ENCODE measurements at places on chromosomes 7 and 10.

DNA sequence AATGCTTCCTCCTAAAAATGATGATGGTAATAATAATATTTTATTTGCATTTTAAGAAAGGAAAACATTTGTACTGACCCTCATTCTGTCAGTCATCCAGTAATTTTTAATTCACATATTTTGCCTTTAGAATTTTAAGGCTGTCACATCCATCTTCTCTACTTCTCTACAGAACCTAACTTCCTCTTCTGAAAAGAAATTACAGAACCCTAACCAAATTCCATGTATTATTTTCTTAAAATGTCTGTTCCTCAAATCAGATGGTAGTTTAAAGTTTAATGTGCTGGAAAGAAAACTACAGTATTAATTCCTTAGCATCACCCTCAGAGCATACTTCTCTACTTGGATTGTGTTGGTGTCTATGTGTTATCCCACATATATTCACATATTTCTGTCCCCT is 9.0 kb downstream of the PIK3CG start:
- DNase-seq: no peak

- peak; percentile 60 for DNase-seq
Measured at GRCh38 chr7:147509541-147510200, 1080.9 kb upstream of the C7orf33 start.

DNA sequence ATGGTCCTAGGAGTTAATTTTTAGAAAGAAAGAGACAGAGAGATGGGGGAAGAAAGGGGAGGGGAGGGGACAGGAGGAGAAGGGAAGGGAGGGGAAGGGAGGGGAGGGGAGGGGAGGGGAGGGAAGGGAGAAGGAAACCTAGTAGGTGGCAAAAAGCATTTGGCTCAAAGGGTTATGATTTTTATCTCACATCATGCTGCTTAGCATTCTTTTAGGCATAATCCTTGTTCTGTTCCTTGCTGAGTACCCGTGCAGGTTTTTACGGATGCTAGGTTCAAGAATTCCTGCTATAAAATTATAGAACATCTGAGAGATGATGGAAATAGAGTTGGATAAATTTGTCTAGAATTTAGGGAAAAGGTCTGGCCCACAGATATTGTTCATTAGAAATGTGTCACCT is 132.4 kb upstream of the PRSS1 start:
- no peak for DNase-seq

GRCh38 chr7:50594734-50595485 is 29.7 kb upstream of the DDC start:
- no peak for DNase-seq

DNA sequence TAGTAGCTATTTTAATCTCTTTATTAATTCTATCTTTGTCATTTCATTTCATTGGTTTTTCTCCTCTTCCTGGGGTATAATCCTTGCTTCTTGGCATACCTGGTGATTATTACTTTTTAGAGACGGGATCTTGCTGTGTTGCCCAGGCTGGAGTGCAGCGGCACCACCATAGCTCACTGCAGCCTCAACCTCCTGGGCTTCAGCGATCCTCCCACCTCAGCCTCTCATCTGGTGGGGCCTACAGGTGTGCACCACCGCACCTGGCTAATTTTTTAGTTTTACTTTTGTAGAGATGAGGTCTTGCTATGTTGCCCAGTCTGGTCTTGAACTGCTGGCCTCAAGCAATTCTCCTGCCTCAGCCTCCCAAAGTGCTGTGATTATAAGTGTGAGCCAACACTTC is 22.0 kb upstream of the OCM2 start:
- no peak for DNase-seq

DNA sequence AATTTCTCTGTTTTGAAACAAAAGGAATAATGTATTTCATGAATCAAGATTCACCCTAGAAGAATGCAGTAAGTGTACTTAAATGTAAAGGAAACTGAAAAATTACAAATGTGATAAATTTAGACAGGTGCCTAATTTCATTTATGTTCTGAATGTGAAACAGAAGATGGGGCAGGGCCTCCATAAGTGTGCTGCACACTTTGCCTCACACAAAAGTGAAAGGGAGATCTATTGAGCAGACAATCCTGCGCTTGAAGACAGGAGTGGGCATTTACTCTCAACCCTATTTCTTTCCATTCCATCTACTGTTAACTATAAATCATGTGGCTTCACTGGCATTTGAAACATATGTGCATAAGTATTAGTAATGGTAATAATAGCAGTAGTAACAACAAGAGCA is 36.2 kb downstream of the GNG11 start:
- no peak for DNase-seq

DNA sequence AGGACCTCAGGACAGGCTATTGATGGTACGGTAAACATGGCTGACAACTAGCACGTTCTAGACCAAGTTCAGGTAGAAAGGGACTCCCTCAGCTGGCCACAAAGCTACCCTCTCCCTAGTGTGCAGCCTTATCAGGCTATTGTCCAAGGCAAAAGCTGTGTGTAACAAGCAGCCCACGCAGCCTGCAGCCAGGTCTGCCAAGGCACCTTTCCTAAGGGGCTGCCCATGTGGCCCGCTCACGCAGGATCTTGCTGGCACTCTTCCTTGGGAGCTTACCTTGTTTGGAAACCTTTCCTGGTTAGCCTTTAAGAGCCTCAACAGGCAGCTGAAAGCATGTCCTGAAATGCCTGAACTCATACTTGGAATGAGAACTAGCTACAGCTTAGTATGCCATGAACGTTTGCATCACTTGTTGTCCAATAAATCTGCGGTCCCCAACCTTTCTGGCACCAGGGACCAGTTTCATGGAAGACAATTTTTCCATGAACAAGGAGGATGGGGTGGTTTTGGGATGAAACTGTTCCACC is 51.7 kb downstream of the SYPL1 start:
- DNase-seq: no peak

DNA sequence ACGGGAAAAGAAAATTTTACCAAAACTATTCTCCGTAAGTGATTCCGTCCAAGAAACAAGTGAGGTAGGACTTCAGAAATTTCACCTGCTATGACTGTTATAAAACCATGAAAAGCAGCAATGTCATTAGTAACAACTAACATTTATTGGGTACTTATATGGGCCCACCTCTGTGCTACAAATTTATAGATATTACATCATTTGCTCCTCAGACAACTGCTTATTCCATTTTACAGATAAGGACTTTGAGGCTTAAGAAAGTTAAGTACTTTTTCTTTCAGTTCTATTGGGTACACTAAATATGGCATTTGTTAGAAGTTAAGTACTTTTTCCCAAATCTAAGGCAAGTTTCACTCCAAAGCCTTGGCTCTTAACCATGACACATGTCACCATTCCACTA is 36.3 kb downstream of the HACD1 start:
- no peak for DNase-seq

DNA sequence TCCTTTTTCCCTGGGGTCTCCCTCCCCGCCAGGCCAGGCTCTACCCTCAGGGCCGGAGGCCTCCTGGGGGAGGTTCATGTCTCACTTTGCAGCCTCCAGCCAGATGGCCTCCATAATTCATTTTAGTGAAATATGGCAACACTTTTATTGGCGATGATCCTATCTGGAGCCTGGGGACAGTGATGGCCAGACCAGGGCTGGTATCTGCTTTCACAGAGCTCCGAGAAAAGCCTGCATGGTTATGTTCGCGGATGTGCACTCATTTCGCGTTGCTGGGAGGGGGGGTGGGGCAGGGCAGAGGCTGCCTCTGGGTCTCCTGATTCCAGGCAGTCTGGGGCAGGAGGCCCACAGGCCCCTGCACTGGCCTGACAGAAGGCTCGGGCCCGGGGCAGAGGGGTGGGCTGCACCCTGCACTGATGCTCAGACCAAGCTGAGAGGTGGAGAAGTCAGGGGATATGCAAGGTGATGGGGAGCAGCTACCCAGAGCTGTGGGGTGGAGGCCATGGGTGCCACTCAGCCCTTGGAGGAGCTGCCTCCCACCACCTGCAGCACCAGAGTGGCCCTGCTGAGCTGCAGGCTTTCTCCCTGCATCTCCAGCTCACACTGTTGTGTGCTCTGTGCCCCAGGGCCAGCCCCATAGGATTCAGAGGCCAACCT is 85.3 kb upstream of the RET start:
- no peak for DNase-seq

DNA sequence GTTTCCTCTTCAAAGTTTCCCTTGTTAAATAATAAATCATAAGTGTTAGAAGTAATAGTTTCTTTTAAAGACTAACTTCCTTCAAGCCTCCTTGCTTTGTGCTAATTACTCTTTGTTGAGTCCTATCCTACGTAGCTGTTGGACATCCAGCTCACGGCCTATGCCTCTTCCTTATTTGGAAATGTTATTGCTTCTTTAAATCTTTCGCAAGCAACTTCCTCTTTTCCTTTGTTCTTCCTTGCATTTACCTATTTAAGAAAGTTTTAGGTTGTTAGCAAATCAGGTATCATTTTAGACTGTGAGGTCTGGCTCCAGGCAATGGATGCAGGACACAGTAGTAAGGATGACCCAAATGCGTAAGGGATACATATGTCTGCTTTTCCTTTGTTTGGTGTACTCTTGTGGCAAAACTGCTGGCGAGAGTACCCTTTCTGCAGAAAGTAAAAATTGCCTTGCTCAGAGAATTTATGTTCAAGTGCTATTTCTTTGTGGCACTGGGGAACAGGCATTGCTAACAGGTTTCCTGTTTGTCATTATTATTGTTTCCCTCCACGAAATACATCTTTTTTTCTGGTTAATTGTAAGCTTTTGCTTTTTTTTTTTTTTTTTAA is 110.5 kb downstream of the DYNC2I1 start:
- no peak for DNase-seq

GRCh38 chr10:68462536-68462935 is 9.2 kb downstream of the DNA2 start:
- no peak for DNase-seq

- no peak for DNase-seq
Measured at GRCh38 chr10:116324951-116325635, 845 bp downstream of the CCDC172 start.

- DNase-seq: no peak
Measured at GRCh38 chr7:16934722-16935340, 53.0 kb upstream of the AGR3 start.

DNA sequence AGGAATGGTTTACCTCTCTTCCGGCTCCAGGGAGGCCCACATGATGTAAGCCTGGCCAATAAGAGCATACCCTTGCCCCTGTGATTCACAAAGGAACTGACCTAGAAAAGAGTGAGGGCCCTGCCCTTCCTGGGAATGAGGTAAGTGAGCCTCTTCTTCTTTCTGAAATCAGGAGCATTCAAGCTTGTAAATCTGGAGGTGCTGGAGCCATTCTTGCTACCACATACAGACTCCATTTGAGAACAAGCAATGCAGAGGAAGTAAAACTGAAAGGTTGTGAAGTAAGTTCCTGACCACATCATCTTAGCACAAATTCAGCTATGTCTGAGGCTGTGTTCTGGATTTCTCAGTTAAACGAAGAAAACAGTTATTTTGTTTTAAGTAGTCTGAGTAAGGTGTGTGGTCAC is 132.2 kb downstream of the CD36 start:
- DNase-seq: no peak

- DNase-seq: no peak
Measured at GRCh38 chr7:1062296-1063294, 18.2 kb downstream of the GPR146 start.

- DNase-seq: peak; percentile 45
Measured at GRCh38 chr10:49579621-49580020, 30.5 kb upstream of the SLC18A3 start.

DNA sequence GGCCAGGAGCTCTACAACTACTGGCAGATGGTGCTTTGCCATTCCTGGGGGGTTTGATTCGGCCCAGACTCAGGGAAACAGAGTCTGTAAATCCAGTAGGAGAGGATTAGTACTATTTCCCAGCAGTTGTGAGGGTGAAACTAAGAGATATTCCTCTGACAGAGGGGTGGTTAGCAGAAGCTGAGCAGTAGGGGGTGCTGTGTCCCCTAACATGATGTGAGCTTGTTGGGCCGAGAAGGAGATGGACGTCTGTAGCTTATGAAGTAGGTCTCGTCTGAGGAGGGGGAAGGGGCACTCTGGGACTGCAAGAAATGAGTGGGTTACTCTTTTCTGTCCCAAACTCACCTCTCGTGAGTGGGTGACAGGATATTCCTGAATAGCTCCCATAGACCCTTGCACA is 179.2 kb upstream of the MBL2 start:
- peak; percentile 22 for DNase-seq

DNA sequence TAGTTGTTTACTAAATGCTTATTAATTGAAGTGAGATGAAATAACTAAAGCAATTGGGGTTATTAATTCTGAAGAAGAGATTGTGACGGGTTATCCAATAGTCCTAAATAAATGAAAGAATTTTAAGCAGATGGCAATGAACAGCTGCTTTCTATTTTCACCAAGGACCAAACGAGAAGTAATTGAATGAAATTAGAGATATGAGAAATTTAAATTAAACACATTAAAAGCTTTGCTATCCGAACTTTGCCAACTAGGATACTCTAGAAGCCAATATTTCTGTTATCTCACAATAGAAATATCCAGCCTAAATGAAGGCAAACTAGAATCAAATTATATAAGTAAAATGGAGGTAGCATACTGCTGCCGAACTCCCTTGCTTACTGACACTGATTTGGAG is 103.2 kb downstream of the GPR37 start:
- no peak for DNase-seq

GRCh38 chr10:119497243-119497642 is 45.3 kb downstream of the RGS10 start:
- DNase-seq: no peak

GRCh38 chr10:68007356-68007755 is 67.7 kb downstream of the HERC4 start:
- DNase-seq: no peak

- no peak for DNase-seq
Measured at GRCh38 chr10:86659721-86660453, 5.5 kb downstream of the OPN4 start.

DNA sequence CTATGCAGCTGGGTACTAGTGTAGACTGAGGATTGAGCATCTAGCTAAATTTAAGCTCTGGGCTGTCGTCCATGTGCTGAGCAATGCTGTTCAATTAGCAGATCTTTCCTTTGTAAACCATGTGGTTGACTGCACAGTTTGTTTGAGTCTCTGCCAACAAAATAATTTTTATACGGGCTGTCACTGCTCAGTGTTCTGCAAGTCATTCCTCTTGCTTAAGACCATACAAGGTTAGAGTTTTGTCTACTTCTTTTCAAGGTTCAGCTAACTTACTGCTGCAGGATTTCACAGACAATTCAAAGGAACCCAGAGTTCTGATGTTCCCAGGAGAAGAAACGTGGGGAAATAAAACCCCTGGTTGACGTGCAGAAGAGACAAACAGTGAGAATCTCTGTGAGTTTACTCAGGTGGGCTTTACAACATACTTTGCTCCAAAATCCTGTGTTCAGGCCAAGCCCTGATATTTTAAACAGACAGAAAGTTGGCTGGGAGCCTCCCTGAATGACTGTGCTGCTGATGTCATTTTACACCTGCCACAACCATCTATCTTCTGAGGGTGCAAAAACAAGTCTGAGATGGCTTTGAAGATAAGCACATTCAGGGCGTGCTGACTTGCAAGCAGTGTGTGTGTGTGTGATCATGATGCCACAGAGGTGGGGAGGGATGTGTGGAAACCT is 177.1 kb upstream of the SVIL start:
- DNase-seq: peak; percentile 83

- peak; percentile 90 for DNase-seq
Measured at GRCh38 chr7:901388-902154, 25.2 kb downstream of the GET4 start.
